ENCODE measurements at places on chromosomes 16 and 17.

GRCh38 chr16:72469932-72470331 is 298.0 kb upstream of the PMFBP1 start:
- DNase-seq, result no peak

DNA sequence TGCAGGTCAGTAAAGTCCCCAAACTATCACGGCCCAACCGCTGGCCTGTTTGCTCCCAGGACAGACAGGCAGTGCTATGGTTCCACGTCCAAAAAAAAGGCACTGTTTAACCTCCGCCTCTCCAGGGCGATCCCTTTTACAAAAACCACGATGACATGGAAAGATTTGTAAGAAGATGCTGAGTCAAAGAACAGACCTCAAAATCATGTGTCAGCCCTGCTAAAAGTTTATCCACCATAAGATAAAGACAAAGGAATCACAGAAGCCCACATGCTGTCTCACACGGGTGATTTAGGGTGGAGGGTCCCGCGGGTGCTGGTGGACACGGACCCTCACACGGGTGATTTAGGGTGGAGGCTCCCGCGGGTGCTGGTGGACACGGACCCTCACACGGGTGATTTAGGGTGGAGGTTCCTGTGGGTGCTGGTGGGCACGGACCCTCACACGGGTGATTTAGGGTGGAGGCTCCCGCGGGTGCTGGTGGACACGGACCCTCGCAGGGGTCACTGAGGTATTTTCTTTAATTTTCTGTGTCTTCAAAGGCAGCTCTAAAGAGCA is 117.2 kb upstream of the METRNL start:
- no peak for DNase-seq

DNA sequence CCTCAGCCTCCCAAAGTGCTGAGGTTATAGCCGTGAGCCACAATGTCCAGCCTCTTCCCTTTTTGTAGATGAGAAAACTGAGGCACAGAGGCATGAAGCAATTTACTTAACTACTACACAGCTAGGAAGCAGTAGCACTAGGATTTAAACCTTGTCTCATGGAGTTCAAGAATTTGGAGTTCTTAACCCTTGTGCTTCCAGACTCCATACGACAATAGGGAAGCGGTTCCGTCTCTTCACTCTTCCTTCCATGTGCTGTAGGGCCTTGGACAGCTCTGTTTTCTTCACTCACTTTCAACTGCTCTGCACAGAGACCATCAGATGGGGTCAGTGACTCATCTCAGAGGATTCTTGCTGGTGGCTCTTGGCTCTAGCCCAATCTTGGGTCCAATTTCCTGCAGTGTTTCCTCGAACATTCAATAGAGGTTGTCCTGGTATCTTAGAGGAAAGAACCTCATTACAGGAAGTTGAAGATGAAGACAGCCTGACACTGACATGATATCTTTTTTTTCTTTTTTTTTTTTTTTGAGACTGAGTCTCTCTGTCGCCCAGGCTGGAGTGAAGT is 19.3 kb downstream of the ITGAL start:
- no peak for DNase-seq

DNA sequence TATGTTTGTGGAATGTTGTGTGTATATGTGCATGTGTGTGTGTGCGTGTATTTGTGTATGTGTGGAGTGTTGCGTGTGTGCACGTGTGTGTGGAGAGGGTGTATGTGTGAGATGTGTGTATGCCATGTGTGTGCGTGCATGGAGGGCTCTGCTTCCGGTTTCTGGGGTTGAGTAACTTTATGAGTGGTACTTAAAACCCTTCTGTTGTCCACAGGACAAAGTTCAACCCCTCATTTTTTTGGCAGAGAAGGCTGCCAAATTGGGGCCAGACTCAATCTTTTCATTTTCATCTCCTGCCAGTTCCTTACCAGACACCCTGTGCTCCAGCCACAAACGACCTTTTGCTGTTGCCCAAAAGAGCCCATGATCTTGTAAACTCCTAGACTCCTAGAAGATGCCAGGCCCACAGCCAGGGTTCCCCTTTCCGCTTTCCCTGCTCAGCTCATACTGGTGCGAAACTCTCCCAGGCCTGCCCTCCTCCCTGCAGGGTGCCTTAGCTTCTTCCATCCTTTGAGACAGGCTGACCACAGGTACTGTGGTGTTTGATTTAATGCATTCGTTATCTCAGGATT is 100.2 kb downstream of the CMIP start:
- DNase-seq, result no peak

DNA sequence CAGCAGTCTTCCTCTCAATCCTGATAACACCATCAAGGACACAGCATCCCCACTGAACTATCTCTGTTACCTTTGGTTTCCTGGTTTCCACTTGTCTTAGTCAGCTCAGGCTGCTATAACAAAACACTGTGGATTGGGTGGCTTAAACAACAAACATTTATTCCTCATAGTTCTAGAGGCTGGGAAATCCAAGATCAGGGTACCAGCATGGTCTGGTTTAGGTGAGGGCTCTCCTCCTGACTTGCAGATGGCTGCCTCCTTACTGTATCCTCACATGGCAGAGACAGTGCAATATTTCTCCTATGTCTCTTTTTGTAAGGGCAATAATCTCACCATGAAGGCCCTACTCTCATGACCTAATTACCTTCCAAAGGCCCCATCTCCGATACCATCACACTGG is 103.2 kb upstream of the AXIN2 start:
- DNase-seq, result no peak

DNA sequence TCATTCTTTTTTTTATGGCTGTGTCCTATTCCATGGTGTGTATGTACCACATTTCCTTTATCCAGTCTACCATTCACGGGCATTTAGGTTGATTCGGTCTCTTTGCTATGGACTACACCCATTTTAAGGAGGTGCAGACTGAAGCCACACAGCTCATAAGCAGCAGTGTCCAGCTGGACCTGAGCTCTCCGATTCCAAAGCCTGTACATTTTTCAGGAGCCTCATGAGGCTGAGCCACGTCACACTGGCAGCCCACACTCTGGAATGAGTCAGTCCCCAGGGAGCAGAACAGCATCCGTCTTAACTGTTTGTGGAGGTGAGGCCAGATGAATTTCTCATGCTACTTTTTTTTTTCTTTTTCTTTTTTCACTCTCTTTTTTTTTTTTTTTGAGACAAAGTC is 116.1 kb downstream of the C16orf95 start:
- DNase-seq, result no peak

DNA sequence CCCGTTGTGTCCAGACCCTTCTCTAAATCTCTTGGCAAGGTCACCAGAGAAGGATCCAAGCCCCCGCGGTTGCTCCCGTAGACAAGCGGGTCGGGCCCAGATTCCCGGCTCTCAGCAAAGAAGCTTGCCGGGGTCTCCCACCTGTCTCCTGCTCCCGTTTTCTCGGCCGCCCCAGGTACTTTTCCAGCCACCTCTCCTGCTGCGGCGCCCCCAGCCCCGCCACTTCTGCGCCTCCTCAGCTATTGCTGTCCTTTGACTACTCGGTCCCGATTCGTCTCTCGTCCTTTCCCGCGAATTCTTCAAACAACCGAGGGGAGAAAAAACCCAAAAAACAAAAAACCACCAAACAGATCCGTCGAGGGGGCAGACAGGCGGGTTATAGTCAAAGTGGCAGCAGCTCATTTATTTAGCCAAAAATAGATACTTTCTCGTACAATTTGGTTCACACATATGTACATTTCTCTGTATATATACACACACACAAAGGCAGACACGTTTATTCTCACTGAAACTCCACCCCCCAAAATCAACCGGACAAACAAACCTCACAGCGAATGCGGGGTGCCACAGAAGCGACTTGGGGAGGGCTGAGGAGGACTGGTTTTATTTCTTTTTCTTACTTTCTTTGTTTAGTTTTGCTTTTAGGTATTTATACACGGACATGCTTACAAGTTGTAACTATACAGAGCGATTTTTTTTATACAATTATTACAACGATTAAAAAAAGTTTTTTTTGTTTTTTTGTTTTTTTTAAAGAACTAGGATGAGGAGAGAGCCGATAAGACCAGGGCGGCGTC is 3.5 kb downstream of the IRX3 start:
- no peak for DNase-seq

- DNase-seq, result no peak
These were observed 64.5 kb downstream of the WSCD1 start for GRCh38 chr17:6134721-6135120.

- DNase-seq, result no peak
These were observed at the start of gene CCDC92B for GRCh38 chr17:2749058-2749783. CCDC92B (minus strand) TSS chr17:2749652; CDS start chr17:2735145, 14,507 bp downstream.

Data from hippocampal formation (tissue), 2 donors.